ENCODE measurements at places on chromosomes 4 and X. TPM values are rescaled to one million over a fixed set of nuclear protein-coding genes. Genes with fewer than 3 reads are reported as not detected.

VCX2 gene
- not detected for total RNA-seq

MGARP gene
- total RNA-seq, result 7.6 TPM

GLRA3 gene
- total RNA-seq, result not detected

IL3RA gene
- 2.8 TPM for total RNA-seq

MAGEA2B gene
- not detected for total RNA-seq

HGFAC gene
- total RNA-seq, result 0.06 TPM

SSX1 gene
- total RNA-seq, result not detected

PORCN gene
- 10.8 TPM for total RNA-seq
